ENCODE measurements at places on chromosomes 12 and 14.

DNA sequence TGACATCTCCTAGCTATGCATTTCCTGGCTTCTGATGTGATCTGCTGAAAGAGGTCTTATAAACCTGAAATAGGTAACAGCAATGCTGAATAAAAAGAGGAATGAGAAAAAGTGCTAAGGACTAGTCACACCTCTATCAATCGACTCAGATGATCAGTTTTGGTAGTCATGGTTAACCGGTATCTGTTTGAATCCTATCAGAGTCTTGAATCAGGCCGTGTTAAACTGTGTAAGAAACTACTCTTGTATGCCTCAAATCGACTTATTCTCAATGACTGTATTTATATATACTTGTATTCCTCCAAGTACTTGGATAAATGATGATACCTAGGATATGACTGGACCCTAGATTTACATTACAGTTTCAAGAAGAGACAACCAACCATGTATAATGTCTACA is 10.8 kb upstream of the ISM2 start:
- no peak for DNase-seq

- no peak for DNase-seq
These were observed 4.4 kb downstream of the REM2 start for GRCh38 chr14:22887260-22887989.

GRCh38 chr14:104913435-104913834 is 11.2 kb upstream of the PLD4 start:
- DNase-seq, result no peak

GRCh38 chr14:30813216-30813615 is 61.1 kb upstream of the COCH start:
- DNase-seq, result no peak

GRCh38 chr14:99356031-99356608 is 84.1 kb upstream of the BCL11B start:
- no peak for DNase-seq

- DNase-seq, result no peak
These were observed 48.9 kb downstream of the SERPINA10 start for GRCh38 chr14:94244182-94244581.

- no peak for DNase-seq
These were observed 31.2 kb downstream of the TPCN1 start for GRCh38 chr12:113252494-113252893.

DNA sequence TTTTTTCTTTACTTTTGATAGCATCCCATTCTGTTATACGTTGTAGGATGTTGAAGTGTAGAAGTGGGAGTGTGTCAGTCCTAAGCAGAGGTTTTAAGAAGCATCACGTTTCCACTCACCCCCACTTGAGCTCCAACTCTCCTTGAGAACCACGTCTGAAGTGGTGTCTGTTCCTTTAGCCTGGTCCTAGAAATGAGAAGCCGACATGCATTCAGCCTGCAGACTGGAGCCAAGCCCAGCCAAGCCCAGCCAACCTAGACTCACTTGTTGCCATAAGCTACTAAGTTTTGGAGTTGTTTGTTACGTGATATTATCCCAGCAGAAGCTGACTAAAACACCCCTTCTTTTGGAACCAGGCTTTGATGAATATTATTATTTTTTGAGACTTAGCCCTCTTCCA is 4.4 kb upstream of the ELK3 start:
- no peak for DNase-seq

- no peak for DNase-seq
These were observed 65.3 kb downstream of the TUNAR start for GRCh38 chr14:95941897-95942296.

DNA sequence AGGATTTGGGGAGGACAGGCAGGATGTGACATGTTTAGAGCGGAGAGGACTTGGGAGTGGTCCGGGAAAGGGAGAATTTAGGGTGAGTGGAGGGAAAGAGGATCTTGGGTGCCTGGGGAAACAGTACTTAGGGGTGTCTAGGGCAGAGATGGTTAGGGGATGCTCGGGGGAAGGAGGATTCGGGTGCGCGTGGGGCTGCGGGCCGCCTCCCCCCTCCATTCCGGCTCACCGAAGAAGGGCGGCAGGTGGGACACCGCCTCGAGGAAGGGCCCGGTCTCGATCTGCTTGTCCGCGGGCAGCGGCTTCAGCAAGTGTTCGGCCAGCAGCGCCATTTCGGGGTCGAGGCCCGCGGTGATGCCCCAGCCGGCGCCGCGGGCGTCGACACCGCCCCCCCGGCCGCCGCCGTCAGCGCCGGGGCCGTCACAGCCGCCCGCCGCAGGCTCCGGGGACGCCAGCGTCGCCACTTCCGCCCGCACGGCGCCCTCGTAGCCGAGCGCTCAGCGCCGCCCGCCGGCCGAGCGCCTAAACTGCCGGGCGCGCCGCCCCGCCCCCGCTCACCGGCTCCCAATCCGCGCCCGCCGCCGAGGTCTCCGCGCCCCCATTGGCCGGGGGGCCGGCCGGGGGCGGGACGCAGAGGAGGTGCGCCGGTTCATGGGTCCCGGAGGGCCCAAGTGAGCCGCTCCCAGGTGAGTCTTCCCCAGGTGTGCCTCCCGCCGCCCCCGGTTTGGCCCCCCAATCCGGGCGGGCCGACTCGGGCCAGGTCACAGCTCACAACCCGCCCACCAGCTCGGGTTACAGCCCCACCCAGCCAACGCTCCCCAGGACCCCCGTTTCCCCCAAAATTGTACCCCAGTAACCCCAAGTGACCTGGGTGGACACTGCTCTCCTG is at the start of gene GLTP:
TSS of gene GLTP (minus strand) at position 499 of the 889 bp plus-strand sequence. CDS start at position 332, 167 bp downstream.
- DNase-seq, result peak; percentile 62

GRCh38 chr12:57693317-57693658 is 644 bp upstream of the OS9 start:
- no peak for DNase-seq

DNA sequence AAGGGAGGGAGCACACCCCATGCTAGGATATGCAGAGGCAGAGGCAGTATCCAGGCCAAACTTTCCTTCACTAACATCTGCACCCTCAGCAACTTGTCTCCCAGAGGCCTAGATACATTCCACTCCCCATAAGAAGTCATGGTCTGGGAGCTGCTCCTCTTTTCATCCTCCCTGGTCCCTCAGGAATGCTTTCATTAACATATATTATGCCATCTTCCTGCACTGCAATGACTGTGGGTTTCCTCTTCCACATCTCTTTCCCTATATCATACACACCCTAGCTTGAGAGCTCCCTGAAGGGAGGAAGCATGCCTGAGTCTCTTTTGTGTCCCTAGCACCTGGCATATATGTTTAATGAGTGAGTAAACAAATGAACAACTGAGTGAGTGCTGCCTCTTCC is 8.6 kb downstream of the DDN start:
- DNase-seq, result no peak
